ENCODE measurements at places on chromosomes 3 and 15. TPM values are rescaled to one million over a fixed set of nuclear protein-coding genes. Genes with fewer than 3 reads are reported as not detected.

Gene SLC6A11
- total RNA-seq: 0.06 TPM

Gene PLSCR2
- not detected for total RNA-seq

Gene OXTR
- total RNA-seq: 3.2 TPM

Gene SLC22A14
- not detected for total RNA-seq

Gene KLHL40
- total RNA-seq: not detected

Gene LRRC15
- total RNA-seq: not detected

Gene GCNT3
- total RNA-seq: 0.56 TPM

Gene FSIP1
- 0.25 TPM for total RNA-seq

Gene ACTL6A
- 39.3 TPM for total RNA-seq

Gene CCRL2
- total RNA-seq: 0.62 TPM

Gene CRYGS
- 2.2 TPM for total RNA-seq

Gene OCA2
- total RNA-seq: not detected

Gene ARL14
- not detected for total RNA-seq

Gene TIPARP
- 13.5 TPM for total RNA-seq

Gene ASTE1
- total RNA-seq: 2.3 TPM

Gene DAZL
- total RNA-seq: 0.10 TPM

Gene CFAP91
- total RNA-seq: 0.05 TPM

Gene HDGFL3
- 20.0 TPM for total RNA-seq

Gene PBRM1
- 36.6 TPM for total RNA-seq

Gene DENND4A
- 14.0 TPM for total RNA-seq

Gene KIF15
- 0.59 TPM for total RNA-seq

Gene SH2D7
- not detected for total RNA-seq

Gene GPR171
- not detected for total RNA-seq

Gene RBP2
- total RNA-seq: not detected

Gene DPPA2
- total RNA-seq: not detected

Gene MAGI1
- 6.3 TPM for total RNA-seq

Gene ACP3
- total RNA-seq: 1.3 TPM

Gene CFAP100
- total RNA-seq: not detected

Gene EXD1
- total RNA-seq: not detected

Gene STAB1
- 4.4 TPM for total RNA-seq

Gene AEN
- total RNA-seq: 15.1 TPM

Gene DZIP1L
- total RNA-seq: 4.2 TPM

Gene ESYT3
- total RNA-seq: not detected

Gene ANKUB1
- not detected for total RNA-seq

Gene SQOR
- 21.8 TPM for total RNA-seq

Gene ABHD14A
- 39.6 TPM for total RNA-seq

Gene CHRFAM7A
- 0.54 TPM for total RNA-seq

Gene HHLA2
- total RNA-seq: not detected

Gene COL6A5
- total RNA-seq: not detected

Gene GPR149
- not detected for total RNA-seq

Data from cardiac ventricle fibroblast (primary cell).